ENCODE measurements at places on chromosomes 11 and 22. TPM values are rescaled to one million over a fixed set of nuclear protein-coding genes. Genes with fewer than 3 reads are reported as not detected.

The TMEM25 gene
- total RNA-seq = 38.0 TPM

The OR52I1 gene
- not detected for total RNA-seq

The DGCR6 gene
- 11.5 TPM for total RNA-seq

The BARX2 gene
- total RNA-seq = 8.2 TPM

The RNF214 gene
- 12.5 TPM for total RNA-seq

The OR51S1 gene
- total RNA-seq = not detected

- no peak for DNase-seq
Observed at GRCh38 chr11:65167656-65168055, 2.4 kb upstream of the SPDYC start.

- DNase-seq = no peak
Observed at GRCh38 chr11:4890279-4890678, 8.6 kb downstream of the OR51T1 start.

- DNase-seq = no peak
Observed at GRCh38 chr11:9675691-9676090, 11.8 kb downstream of the SWAP70 start.

DNA sequence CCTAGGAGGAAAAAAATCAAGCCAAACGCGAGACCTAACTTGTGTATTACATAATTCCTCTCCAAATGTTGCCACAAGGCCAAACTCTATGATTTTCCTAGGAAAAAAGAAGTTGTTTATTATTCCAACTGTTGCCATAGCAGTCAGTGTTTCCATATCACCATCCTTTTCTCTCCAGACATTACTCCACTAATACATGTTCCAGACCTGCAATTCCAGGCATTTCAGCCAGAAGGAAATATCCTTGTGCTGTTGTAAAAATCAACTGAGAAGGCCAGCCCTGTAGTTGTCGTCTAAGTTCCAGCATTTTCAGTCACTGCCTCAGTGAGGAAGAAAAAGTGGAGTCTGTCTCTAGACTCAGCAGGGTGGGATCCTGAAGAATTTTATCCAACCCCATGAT is 33.1 kb upstream of the PAMR1 start:
- no peak for DNase-seq

DNA sequence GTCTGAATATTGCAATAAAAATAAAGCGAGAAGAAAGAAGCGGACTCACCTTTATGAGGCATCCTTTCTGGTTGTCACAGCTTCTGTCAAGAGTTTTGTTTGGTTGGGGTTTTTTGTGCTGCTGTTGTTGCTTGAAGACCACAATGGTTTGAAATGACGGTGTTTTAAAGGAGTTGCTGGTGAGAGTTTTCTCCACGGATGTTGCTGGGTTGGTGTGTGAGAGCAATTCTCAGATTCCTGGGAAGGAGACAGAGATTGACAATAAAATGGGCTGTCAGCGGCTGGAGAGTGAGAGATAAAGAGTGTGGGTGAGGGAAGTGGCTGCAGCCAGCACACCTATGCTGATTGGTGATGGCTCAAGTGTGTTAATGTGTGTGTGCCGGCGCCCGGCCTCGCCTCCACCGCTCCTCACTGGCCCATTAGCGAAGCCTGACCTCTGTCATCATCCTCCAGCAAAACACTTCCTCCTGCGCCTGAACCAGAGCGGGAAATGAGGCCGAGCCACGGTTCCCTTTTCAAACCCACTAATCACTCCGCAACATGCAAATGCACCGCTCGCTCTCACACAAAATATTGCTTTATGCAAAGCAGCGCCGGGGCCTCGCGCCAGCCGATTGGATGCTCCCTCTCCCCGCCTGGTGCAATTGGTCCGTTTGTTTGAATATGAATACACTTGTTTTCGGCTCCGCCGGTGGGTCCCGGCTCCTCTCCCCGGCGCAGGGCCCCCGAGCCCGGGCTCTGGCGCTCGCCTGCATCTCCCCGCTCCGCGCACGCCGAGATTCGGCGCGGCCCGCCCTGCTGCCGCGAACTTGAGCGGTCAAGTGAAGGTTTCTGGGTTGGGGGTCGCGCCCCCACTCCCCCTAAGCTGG is at the start of gene PAX6:
Gene PAX6 (minus strand): TSS at position 544 of the 869 bp plus-strand sequence. CDS start 4,911 bp downstream, outside the sequence.
- DNase-seq = no peak

- DNase-seq = no peak
Observed at GRCh38 chr11:64970731-64971151, 1.2 kb downstream of the MAJIN start.

GRCh38 chr11:44632466-44633123 is 67.1 kb downstream of the CD82 start:
- DNase-seq = no peak

- DNase-seq = no peak
Observed at GRCh38 chr11:8567602-8568198, 26.3 kb downstream of the STK33 start.

DNA sequence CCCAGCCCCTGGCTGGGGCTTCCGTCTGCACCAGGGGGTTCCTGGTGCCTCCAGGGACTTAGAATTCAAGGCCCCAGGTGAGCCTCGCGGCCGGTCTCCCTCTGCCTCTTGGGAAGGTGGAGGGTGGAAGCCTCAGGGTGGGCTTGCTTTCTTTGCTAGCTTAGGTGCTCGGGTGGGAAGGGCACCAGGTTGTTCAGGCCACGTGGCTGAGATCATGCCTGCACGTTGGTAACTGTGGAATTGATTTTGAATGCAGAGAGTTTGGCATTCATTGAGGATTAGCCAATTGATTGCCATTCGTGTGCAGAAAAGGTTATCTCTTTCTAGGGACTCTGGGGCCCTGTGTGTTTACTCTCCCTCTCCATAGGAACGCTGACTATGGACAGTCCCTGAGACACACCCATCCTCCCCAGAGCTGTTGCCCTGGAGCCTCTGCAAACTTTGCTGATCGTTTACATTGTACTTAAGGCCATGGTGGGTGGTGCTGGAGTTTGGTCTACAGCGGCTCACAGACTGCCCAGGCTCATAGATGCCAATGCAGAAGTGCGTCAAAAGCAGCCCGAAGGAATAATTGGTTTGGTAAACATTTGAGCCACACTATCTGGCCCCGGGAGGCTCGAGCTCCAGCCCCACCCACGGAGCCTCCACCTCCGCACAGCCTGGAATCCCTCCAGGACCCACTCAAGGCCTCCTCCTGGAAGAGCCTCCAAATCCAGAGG is 1457.7 kb downstream of the BRD1 start:
- DNase-seq = no peak

- DNase-seq = no peak
Observed at GRCh38 chr11:68825571-68825970, 16.1 kb downstream of the CPT1A start.

- DNase-seq = no peak
Observed at GRCh38 chr11:117202386-117203068, 3.4 kb downstream of the TAGLN start.

GRCh38 chr11:86587264-86588193 is 84.9 kb downstream of the ME3 start:
- no peak for DNase-seq

- DNase-seq = no peak
Observed at GRCh38 chr11:105034813-105035620, at the start of gene CASP1. Gene CASP1, minus strand, starts transcription at chr11:105035144. Its CDS starts 31 bp downstream, at chr11:105035113.

GRCh38 chr11:127385071-127385470 is 384.5 kb upstream of the KIRREL3 start:
- no peak for DNase-seq

DNA sequence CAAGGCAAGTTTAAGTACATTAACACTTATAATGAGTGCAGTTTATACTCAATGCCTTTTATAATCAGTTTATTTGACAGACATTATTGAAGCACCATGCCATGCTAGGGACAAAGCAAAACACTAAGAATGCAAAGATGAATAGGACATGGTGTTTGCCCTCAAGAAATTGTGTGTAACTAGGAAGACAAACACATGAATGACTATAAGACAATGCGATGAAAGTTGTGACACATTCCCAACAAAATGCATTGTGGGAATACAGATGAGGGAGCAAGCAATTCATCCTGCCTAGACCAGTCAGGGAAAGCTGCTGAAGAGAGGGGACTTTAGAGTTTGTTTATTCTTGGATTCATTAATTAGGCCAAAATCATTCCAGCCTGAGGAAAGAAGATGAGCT is 133.8 kb upstream of the TRPC6 start:
- DNase-seq = no peak

DNA sequence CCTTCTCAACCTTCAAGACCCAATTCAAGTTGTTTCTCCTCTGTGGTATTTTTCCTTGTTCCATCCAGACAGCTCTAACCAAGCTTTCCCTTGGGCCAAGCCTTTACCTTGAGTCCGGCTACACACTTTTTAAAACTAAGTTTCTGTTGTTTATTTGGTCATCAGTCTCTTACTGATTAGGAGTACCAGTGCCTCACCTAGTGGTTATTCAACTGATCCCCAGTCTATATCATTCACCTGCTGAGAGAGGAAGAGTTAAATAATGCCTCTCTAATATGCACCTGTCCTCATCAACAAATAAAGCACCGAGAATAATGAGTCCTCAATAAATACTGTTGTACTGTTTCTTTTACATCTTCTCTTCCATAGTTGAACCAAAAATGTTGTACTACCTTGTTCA is 160.8 kb downstream of the MSANTD4 start:
- no peak for DNase-seq

GRCh38 chr11:36409152-36409816 is 100.8 kb downstream of the TRAF6 start:
- DNase-seq = no peak

GRCh38 chr11:92384358-92384757 is 159.7 kb downstream of the FAT3 start:
- DNase-seq = no peak
